ENCODE measurements at places on chromosomes 11 and 22.

DNA sequence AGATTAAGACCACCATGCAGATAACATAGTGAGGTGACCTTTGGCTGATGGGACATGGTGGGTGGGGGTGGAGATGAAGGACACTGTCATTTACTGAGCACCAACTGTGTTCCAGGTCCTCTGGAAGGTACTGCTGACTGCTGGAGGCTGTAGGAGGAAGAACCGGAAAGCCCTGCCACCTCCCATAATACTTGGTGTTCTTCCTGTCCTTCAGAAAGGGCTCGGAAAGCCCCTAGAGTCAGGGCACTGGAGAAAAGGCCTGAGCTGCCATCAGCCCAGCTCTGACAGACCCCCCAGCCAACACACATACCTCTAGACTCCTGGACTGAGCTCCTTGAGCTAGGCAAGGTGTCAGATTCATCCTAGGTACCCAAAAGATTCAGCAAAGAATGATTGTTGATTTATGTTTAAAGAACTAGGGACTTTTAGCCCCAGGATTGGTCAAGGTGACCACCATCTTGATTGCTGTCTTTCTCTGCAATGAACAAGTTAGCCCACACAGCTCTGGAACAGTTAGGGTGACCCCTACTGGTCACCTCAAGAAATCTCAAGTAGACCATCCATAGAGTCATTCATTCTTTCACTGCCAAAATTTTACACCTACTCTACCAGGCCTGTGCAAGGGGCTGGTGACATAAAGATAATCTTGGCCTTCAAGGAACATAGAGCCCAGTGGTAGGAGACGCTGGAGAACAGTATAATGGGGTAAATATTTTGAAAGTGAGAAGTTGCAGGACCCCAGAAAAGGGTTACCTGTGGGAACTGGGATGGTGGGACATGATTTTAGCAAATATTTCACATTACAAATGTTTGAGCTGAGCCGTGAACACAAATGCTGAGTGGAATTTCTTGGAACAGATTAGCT lies 39.4 kb downstream of the IRAG1 start:
- DNase-seq: no peak

DNA sequence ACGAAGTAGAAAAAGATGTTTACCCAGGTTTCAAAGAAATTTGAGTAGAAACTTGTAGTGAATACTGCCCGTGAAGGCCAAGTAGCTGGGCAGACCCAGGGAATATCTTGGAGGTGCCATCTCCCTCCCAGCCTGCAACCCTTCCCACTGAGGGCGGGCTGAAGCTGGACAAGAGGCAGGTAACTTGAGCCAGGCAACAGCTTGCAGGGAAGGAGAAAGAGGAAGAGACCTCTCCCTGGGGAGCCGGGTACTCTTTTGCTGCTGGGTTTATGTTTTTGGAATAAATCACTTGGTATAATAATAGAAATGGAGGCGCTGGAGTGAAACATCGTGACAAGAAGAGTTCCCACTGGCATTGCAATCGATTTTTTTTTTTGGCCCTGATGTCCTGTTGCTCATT lies 49.4 kb upstream of the JAM3 start:
- DNase-seq: no peak

DNA sequence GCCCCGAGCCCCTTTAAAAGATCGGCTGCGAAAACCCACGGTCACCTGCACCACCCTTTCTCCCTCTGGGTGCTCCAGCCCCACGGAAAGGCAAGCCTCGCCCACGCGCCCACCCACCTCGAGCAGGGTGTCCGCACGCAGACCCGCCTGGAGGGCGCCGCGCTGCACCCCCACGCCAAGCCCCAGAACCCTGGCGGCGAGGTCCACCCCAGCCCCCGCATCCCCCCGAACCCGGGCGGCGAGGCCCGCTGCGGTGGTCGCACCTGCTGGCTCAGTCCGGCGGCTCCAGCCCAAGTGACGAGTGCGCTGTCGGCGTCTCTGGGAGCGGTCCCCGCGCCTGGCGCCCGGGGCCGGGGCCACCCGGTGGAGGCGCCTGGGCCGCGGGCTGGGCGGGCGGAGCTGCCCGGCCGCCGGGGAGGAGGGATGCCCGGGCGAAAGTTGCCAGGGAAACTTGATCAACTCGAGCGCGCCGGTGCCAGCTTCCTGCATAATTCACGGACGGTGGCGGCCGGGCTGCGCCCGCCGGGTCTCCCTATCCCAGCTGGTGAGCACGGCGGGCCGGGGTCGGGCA lies 1.1 kb downstream of the SHANK2 start:
- no peak for DNase-seq

DNA sequence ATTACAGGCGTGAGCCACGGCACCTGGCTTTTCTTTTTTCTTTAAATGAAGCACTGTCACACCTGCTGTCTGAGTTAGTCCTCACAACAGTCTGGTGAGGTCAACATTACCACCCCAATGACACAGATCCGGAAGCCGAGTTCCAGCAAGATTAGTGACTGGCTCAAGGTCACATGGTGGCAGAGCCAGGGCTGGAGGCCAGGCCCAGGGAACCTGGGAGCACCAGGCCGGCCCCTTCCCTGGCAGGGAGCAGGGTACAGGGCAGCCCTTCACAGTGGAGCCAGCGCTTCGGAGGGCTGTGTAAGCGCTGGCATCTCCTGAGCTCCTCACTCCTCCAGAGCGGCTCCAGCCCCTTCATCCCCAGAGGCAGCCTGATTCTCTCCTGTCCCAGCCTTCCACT lies 118.7 kb downstream of the ST3GAL4 start:
- no peak for DNase-seq

- no peak for DNase-seq
Observed at GRCh38 chr11:101775033-101775432, 139.8 kb upstream of the CEP126 start.

DNA sequence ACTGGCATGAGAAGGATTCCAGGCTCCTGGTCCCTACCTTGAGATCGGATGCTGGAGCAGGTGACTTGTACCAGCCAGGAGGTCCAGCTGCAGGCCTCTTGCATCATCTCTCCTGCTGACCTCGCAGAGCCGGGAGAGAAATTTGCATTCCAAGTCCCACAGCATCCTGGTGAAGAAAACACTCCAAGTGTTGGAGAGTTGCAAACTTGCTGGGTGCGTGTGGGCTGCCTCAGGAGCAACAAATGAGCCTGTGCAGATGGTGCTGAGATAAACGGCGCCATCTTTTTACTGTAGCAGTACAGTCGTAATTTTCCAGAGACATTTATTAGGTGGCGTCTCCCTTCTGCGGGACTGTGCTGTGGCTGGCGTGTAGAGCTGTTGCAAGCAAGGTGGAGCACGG lies 32.1 kb upstream of the ZBTB16 start:
- no peak for DNase-seq

DNA sequence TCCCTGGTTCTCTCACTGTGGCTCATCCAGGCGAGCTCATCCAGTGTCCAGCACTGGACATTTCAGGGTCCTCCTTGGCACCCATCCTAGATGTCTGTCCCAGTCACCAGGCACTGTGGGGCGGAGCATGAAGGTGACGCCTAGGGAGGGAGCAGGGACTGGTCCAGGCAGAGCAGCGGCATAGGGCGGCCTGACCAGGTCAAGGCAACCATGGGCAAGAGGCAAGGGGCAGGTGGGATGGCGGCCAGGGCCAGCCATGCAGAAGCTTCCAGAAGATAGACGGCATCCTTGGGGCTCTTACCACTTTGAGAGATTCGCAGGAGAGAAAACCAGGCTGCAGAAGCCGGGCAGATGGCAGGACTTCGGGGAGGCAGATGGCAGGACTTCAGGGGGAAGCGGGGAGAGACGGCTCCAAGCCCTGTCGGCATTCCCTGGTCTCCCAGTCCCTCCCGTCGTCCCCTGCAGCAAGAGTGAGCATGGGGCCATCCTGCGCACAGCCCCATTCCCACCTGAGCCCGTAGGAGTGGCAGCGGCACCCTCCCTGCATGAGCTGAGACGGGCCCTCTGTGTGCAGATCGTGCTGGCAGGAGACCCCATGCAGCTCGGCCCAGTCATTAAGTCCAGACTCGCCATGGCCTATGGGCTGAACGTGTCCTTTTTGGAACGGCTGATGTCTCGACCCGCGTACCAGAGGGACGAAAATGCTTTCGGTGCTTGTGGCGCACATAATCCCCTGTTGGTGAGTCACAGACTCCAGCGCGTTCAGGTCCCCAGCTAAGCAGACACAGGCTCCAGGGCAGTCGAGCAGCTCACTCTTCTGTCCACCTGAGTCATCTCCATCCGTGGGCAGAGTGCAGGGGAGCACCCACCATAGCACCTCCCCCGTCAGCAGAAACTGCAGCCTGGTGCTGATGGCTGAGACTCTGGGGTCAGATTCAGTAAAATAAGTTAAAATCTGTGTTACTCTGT lies 20.1 kb upstream of the PANX2 start:
- no peak for DNase-seq

DNA sequence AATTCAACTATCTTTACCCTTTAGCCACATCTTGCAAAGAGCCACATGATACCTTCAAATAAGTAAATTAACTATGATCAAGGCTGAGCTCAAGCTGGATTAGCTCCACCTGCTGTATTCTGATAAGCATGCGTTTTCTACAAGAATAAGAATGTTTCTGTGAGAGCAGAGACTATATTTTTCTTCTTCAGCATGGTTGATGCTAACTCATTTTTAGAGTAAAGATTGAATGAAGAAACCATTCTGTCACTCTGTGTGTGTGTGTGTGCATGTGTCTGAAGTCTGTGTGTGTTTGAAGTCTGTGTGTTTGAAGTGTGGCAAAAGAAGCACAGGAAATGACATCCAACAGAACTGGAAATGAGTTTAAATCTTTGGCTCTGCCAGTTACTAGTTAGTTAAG lies 12.0 kb upstream of the LAYN start:
- DNase-seq: no peak

DNA sequence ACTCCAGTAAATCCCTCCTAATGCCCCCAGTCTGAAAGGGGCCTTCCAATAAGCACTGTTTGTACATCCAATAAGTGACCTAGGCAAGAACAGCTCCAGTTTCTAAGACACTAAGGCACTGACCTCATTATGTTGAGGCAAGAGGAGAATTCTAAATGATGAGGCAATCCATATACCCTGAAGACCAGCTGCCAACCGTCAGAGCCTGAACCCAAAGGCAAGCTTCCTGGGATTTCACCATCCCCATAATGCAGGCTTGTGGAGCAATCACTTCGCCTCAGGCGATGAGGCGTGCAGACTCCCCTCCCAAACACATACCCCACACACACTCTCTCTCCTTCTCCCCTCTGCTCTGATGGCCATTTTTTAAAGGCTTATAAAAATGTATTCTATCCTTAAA lies 49.5 kb downstream of the LGR4 start:
- no peak for DNase-seq

GRCh38 chr22:17706947-17707346 lies 67.3 kb downstream of the BID start:
- no peak for DNase-seq

GRCh38 chr11:70541176-70541575 lies 142.8 kb downstream of the CTTN start:
- no peak for DNase-seq
